ENCODE measurements at places on chromosomes 5 and 9.

DNA sequence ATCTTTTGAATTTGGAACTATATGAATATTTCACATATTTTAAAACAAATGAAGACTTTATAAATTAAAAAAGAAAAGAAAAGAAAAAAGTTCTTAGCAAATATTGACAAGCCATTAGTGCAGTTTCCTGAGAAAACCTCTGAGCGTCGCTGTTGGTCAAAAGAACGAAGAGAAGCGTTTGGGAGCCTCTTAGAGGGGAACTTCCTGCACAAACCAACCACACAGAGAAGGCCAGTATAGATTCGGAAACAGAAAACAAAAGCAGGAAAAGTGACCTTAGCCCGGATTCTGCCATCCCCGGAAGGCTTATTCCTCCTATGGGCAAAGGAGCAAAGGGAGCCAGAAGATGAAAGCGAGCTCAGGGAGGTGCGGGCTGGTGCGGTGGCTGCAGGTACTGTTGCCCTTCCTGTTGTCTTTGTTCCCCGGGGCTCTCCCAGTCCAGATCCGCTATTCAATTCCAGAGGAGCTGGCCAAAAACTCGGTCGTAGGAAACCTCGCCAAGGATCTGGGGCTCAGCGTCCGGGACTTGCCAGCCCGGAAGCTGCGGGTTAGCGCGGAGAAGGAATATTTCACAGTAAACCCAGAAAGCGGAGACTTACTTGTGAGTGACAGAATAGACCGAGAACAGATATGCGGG, at the start of gene PCDHGB2:
Gene PCDHGB2, plus strand, starts transcription at position 205 of the 637 bp plus-strand sequence. Its CDS starts 142 bp downstream, at position 347.
- DNase-seq = peak; percentile 18

GRCh38 chr9:38047301-38048251, 21.5 kb downstream of the SHB start:
- peak; percentile 80 for DNase-seq

- no peak for DNase-seq
Observed at GRCh38 chr5:88665750-88666215, 217.2 kb downstream of the MEF2C start.

DNA sequence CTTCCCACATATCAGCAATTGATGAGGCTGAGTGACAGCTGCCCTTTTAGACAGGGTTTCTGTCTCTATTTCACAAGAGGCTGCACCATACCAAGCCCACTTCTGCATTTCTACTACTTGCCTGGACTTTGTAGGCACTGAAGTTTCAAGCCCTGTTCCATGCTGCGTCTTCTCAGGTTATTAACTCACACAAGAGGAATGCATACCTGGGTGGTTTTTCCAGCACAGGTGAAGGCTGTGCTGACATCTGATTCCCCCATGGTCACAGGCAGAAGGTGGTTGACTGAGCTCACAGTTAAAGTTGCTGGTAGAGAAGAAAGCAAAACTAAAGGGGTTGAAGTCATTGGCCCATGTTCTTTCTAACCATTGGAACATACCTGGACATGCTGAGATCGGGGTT, 86.6 kb downstream of the MAMDC2 start:
- DNase-seq = no peak

GRCh38 chr5:55897206-55897894, 46.2 kb downstream of the IL31RA start:
- DNase-seq = no peak

DNA sequence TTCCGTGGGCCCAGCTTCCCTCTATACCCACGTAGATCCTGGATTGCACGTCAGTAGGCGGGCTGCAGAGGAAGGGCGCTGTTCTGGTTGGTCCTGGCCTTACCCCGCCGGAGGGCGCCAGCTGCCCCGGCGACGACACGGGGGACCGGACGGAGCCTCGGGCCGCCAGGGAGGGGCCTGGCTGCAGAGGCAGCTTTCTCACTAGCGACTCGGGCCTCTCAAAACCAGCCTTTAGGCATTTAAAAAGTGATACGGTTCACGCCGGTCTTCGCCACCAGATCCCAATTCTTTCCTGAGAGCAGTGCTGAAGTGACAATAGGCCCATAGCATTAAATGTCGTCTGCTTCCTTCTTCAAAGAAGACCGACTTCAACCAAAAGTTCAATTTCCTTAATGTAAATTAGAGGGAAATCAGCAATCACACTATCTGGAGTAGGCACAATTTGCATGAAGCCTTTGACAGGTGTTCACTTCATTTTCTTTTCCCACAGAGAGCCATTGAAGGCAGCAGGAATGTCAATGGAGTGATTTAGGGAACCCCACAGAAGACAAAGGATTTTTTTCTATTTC, 17.6 kb upstream of the UBE2D2 start:
- no peak for DNase-seq

- peak; percentile 17 for DNase-seq
Observed at GRCh38 chr5:56763711-56764466, 51.5 kb upstream of the MAP3K1 start.

DNA sequence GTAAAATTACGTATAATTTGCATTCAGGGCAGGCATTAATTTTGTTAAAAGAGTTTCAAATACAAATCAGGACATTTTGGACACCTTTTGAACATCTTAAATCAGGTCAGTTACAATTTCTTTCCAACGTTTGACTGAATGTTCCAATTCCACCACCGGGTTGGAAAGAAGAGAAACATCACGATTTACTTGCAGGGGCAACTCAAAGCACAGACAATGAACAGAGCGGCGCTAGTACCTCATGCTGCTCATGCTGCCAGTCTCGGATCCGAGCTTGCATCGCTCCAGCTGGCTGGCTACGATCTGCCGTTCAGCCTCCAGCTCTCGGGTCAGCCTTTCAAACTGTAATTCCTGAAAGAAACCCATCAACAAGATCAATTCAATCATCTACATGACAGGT, 339.5 kb downstream of the CTNND2 start:
- no peak for DNase-seq

DNA sequence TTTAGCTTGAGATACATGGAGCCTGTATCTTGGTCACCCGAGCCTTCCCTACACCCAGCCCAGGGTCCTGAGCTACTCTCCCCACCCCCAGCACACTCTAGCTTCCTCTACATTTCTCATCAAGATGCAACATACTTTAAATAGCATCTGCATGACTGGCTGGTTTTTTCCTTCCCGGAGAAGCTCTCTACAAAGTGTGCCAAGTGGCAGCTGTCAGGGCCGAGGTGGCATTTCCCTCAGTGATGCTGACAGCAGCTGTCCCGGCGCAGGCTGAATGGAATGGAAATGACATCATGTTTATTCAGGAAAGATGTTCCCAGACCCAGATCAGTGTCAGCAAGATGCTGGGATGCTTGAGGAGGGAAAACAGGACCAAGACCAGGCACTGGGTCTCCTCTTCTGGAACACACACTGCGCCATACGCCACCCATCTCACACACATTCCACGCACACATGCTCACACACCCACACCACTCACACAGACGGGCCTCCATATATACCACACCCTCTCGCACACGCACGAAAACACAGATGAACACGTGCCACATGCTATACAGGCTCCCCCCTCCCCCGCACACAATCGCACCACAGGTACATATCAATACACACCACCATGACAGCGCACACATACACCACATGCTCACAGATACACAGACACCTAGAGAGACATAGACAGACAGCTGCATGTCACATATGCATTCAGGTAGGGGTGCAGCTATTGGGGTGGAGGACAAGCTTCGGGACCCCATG, 67.8 kb downstream of the LHX2 start:
- DNase-seq = no peak

DNA sequence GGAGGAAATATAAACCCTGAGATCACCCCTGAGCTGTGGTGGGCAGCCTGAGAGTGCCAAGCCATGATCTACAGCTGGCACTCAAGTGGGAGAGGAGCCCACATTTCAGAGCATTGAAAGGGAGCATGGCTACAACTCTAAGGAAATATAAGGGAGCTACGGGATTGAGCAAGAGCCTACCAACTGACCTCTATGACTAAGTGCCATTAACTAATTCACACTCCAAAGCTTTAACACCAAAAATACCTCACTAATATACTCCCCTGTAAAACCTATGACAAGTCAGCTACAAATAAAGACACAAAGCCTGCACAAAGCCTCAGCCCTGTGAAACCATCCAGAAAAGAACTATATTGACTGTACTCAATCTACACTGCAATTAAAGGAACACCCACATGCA, 286.8 kb upstream of the RPS23 start:
- DNase-seq = no peak

DNA sequence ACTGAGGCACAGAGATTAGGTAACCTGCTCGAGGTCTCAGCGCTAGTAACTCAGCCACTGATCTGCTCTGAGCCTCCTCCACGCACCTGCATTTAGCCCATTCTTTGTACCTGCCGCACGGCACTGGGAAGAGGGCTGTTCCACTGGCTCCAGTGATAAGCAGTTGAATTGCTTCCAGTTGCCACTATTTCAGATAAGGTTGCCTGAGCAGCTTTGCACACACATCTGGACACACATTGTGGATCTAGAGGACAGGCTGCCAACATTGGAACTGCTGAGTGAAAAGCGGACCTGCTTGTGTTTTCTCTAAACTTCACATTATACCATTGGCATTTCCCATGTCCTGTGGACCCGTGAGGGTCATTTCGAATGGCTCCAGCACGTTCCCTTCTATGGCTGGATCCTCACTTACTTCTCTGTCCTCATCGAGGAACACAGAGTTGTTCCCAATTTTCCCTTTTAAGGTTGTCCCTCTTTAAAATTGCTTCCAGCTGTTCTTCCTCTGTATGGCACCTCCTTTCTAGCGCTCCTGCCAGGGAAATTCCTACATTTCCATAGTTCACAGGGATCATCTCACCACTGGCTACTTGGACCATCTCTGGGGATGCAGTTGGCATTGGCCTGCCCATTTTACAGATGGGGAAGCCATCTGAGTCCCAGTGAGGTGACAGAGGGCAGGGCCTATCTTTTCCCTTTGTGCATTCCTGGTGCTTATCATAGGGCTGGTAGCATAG, 45.9 kb upstream of the RPL26L1 start:
- no peak for DNase-seq

DNA sequence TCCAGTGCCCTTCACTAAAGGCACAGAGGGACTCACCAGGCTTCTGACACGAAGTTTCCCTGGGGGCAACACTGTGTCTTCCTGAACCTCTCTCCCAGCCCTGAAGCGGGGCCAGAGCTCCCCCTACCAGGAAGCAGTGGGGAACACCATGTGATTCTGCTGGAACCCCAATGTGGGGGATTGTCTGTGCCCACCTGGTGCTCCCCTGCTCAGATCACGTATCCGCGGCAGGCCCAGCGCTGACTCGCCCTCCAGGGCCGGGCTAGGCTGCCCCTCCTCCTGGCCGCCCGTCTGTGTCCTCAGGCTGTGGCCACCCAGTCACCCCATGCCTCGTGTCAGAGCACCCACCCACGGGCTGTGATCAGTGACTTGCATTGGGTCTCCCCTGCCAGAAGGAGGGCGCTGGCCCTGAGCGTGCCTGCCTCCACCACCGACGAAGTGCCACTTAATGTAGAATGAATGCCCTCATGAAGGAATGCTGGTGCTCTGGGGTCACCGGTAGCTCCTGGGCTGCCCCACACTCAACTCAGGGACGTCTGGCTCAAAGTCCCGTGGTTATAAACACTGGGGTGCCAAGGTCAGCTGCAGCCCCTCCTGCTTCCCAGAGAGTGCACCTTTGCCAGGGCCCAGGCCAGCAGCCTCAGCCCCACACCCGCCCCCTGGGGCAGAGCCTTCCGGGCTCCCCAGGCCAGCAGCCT, 22.1 kb downstream of the SARDH start:
- DNase-seq = no peak

- DNase-seq = no peak
Observed at GRCh38 chr5:68838157-68838718, 255.6 kb upstream of the SLC30A5 start.

DNA sequence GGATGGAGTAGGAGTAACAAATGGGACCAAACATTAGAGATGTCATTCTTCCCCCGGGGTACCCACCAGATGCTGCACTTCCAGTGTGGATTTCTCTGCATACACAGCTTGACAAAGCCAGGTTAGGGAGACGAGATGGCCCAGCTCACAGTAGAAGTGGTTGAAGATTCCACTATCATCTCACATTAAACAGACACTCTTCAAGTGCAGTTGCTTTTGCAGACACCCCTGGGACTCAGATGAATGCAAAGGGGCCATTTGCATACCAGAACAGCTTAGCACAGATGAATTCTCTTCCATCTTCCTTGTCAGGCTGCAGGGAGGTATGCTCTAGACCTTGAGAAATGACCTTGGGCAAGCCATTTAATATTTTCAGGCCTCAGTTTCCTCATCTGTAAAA, 12.6 kb upstream of the C5orf58 start:
- no peak for DNase-seq

DNA sequence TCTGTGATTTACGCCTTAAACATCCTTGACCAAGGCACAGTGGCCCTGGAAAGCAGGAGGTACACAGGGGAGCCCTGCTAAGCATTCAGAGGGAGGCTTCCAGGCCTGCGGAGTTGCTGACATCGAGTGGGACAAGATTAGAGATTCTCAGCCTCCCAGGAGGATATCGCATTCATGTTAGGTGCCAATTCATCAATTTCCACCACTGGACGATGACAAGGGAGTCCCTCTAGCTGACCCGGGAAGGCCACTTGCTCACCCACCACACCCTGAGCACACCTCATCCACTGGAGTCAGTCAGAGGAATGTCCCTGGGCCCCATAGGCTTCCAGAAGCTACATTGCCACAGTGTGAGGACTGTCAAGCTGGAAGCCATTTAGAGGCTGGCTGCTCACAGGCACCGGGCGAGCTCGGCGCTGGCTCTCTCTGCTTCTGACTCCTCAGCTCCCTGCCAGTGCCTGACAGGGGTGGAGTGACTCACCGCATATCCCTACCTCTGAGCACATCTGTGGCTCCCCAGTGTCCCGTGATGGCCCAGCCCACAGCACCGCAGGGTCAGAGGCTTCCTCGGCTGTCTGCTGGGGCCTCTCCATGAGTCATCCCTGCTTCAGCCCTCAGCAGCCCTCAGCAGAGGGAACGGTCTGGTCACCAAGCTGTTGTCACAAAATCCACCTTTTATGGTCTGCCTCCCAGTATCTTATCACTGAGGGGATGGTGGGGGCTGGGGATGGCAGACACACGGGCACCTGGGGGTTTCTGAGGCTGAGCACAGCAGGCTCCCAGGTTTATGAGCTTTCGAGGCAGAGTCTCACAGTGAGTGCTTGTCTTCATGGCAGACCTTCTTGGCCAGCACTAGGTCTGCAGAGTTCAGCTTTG, 117.5 kb downstream of the ZNF608 start:
- DNase-seq = no peak

GRCh38 chr5:65811885-65812284, 89.9 kb downstream of the NLN start:
- no peak for DNase-seq

DNA sequence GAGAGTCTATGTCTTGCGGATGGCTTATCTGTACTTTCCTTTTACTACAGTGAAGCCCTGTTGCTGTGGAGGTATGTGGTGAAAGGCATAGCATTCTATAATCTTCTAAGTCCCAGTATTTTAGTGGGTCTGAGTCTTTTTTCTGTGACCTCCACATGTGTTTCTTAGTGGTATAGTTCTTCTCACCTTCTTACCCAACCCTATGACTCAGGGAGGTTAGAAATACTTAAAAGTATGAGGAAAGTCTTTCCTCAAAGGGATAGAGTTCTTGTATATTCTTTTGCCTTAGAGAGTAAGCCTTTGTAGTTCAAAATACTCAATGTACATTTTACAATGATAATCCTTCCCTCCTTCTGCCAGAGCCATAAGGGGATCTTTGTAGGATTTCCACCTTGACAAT, 621.9 kb upstream of the CTNND2 start:
- DNase-seq = no peak

Measured in NCI-H2029 (cell line).